Hypothalamus (tissue), 51 donors: ENCODE measurements at places on chromosomes 3 and 15.

- no peak for DNase-seq
These were observed 538.2 kb upstream of the SGO1 start for GRCh38 chr3:20724241-20724640.

DNA sequence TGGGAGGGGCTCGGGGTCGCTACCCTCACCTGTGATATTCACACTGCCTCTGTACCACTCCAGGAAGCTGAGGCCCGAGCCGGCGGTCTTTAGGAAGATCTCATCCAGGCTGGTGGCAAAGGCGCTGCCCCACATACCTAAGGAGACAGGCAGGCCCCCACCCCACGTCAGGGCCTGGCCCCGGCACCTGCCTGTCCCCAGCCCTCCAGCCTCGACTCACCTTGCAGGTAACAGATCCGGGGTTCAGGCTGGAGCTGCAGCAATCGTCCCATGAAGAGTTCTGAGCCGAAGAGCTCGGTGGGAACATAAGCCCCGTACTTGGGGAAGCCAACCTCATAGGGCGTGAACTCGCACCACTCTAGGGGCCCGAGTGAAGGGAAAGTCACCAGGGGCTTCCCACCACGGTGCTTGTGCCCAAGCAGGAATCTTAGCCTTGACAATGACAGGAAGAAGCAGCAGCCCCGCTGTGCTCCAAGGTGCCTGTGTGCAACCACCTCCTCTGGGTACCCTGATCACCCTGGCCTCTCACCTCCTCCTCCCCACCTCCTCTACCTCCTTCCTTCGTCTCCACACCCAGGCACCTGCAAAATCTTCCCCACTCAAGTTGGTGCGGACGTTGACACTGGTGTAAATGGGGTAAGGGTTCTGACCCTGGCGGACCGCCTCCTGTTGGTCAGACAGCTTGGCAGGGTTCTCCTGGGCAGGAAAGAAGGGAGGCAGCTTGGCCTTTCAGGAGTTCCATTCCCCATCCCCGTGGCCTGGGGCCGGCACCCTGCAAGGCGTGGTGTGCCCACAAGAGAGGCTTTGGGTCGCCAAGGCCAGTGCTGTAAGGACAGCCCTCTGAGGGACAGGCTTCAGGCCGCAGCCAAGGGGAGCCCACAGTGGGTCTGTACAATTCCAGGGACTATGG, 10.6 kb downstream of the PLA2G4F start:
- DNase-seq: no peak

DNA sequence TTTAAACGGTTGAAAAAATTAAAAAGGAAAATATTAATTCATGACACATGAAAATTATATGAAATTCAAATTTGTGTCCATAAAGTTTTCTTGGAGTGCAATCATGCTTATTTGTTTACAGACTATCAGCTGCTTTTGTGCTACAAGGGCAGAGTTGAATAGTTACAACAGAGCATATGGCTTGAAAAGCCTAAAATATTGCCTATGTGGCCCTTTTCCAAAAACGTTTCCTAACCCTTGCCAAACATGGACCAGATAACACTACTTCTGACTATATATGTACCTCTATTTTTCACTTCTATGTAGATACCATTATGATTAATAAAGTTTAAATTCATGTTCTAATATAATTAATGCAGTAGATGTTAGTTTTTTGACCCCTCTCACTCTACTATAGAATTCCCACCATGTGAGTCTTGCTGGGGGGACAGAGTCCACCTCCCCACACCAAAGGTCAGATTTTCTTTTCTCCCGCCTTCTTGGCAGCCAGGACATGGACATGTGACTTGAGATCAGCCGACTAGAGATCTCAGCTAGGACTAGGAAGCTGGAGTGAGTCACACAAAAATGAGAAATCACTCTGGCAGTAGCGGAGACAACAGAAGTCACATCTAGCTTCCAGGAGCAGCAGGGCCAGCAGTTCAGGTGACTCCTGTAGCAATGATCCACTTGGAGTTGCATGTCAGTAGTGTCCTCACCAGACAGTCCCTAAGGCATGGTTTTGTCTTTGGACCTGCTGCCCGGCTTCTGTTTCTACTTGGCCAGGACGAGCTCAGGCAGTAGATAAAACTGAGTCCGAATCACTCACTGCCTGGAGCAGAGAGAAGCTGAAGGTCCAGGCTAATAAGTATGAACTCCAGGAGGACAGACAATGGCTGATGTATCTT, 22.4 kb downstream of the CIAO2A start:
- peak; percentile 22 for DNase-seq

GRCh38 chr3:185290266-185290665, 36.4 kb upstream of the EHHADH start:
- DNase-seq: no peak

GRCh38 chr3:117350371-117350770, 640.8 kb downstream of the TUSC7 start:
- DNase-seq: no peak

GRCh38 chr3:150324788-150325187, 83.3 kb upstream of the TSC22D2 start:
- DNase-seq: no peak

GRCh38 chr15:35151782-35152181, 66.7 kb upstream of the NANOGP8 start:
- no peak for DNase-seq

DNA sequence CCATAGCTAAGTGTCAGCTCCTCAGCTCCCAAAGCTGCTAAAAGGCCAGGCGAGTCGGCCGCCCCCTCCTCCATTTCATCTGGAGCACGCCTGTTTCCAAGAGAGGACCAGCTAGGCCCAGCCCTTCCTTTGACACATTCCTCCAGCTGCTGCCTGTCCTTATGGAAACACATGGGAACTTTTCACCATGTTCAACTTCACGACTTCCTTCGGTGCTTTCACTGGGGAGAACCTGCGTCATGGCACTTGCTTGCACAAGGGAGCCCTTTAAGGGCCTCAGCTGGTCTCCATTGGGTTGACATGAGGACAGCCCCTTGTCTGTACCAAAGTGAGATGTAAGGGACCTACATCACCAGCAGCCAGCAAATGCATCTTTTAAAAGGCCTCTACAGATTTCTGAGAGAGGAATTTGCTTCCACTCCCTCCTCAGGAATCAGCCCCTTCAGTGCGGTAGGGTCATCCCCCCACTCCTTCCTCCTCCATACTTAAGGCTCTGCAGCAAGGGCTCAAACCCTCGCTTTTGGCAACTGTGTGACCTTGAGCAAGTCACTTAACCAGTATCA, 2.1 kb downstream of the MAGI1 start:
- DNase-seq: no peak

GRCh38 chr15:51681303-51681963, at the start of gene SCG3:
Gene SCG3, plus strand, starts transcription at chr15:51681503. Its CDS starts 253 bp downstream, at chr15:51681756.
- peak; percentile 81 for DNase-seq
